ENCODE measurements at places on chromosomes 1 and 21.

DNA sequence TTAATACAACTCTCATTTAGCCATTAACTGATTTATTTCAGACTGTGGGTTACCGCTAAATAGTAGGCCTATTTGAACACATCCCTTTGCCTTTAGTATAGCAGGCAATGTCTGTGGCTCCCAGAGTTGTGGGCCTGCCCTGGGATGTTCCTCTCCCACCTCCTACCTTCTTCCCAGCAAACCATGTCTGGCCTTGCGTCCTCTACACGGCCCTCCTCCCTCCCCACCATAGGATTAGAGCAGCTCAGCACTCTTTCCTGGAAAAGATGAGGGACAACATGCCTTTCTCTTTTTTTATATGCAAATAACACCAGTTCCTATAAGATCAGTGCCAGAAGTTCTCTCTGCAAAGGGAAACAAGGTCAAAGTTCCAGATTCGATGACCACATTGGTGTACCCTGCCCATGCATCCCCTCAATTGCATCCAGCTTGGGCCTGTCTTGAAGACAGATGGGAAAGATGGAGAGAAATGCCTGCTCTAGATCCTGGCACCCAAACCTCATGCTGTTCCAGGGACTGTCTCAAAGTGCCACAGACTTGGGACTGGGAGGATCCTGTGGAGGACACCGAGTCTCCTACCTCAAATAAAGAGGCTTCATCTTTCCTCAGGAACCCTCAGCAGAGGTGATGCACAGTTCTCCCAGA lies 57.2 kb downstream of the CD46 start:
- no peak for DNase-seq

- DNase-seq, result peak; percentile 91
Measured at GRCh38 chr1:119002028-119002686, 14.0 kb upstream of the TBX15 start.

GRCh38 chr1:38077523-38078147 lies 31.0 kb upstream of the POU3F1 start:
- DNase-seq, result no peak

- DNase-seq, result no peak
Measured at GRCh38 chr1:86504137-86504479, 35.4 kb downstream of the CLCA1 start.

- DNase-seq, result no peak
Measured at GRCh38 chr1:39268906-39269305, 64.4 kb downstream of the MACF1 start.

GRCh38 chr21:37915497-37915911 lies 753 bp downstream of the KCNJ6 start:
- DNase-seq, result no peak

- DNase-seq, result no peak
Measured at GRCh38 chr1:31830511-31830910, 14.7 kb upstream of the SPOCD1 start.

DNA sequence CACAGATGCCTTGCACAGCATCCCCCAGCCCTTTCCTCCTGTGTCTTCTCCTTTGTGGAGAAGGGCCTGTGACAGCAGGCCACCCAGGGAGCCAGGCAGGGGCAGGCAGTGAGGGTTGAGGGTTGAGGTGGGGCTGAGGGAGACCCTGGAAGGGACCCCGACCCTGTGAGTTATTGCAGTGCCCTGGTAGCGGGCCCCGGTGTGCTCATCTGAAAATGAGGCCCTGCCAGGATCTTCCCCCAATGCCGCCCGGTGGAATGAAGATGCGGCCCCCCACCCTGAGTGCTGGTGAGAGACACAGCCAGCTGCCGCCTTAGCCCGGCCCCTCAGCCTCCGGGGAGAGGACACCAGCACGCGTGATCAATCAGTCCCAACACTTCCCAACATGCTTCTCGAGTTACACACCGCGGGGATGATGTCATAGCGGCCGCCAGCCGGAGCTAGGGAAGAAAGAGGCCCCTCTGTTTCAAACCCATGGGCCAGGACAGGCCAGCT lies 36.2 kb upstream of the ACTRT2 start:
- peak; percentile 12 for DNase-seq

GRCh38 chr1:27341525-27342252 lies at the start of gene SYTL1:
TSS of gene SYTL1 (plus strand) at chr1:27342022. CDS start at chr1:27345335, 3,313 bp downstream.
- peak; percentile 75 for DNase-seq

DNA sequence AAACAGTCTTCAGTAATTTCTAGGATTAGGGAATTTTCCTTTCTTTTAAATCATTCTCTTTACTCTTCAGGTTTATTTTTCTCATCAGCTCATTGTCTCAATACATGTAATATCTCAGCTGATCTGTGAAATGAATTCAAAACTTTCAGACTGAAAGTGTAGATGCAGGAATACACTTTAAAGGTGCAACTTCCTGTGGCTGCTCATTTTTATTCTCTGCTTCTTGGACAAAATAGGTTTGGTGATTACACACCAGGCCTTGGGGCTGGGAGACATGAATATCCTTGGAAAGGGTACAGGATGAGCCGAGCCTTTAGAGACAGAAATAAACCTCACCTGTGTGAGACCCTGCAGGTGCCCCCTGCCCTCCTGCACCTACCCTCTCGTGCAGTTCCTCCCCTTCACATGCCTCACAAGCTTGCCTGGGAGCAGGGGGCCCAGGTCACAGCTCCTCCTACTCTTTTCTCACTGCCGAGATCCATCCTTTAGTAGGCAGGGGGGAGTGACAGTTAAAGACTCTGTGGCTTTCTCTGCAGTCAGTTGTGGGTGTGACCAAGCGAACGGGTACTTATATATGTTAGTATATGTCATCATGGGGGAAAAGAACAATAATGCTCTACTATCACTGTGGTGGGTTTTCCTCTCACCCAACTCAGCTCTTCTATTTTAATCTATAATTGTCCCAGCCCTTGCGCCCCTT lies 23.6 kb downstream of the XCL2 start:
- no peak for DNase-seq

DNA sequence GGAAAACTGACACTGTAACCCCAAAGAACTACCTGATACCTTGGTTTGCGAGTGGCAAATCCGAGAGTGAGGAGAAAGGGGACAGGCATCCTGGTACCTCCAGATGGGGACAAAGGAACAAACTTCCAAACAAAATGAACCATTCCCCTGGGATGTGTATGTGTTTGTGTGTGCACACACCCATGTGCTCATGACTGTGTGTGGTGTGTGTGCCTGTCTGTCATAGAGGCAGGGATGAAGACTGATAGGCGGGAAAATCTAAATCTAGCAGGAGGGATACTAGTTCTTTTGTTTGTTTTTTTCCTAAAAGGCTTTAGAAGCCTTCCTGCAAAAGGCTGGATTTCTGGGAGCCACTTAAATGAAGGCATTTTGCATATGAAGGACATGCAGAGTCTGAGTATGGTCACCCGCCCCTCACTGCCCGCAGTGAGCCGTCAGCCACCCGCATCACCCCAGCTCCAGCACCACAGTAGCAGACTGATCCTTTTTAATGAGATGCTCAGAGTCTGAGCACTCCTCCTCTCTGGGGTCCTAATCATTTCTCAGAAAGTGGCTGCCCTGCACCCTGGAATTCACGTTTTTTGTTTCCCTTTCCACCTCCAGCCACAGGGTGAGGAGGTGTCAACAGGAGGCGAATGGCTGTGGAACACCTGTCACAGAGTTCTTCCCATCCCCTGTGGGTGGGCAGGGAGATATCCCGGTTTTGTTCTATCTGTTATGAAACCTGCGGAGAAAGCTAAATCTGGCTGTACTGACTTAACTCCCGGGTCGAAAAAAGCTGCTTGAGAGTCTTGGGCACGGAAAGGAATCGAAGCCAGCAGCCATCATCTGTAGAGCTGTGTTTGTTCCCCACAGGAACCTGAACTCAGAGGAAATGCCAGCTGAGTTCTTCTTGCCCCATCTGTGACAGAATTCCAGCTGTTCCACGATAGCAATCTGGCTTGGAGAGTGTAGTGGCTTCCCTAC lies 34.9 kb downstream of the UTP25 start:
- no peak for DNase-seq

- peak; percentile 65 for DNase-seq
Measured at GRCh38 chr1:50348449-50349241, 74.6 kb downstream of the DMRTA2 start.

GRCh38 chr1:164836614-164837018 lies 277.6 kb downstream of the PBX1 start:
- no peak for DNase-seq

- no peak for DNase-seq
Measured at GRCh38 chr21:45053561-45054226, 20.7 kb upstream of the ADARB1 start.

- DNase-seq, result no peak
Measured at GRCh38 chr1:3245344-3245743, 176.3 kb downstream of the PRDM16 start.

- no peak for DNase-seq
Measured at GRCh38 chr1:50955116-50955515, 5.0 kb downstream of the FAF1 start.

All from fibroblast of skin of back (primary cell).